ENCODE measurements at places on chromosomes 1 and 21.

DNA sequence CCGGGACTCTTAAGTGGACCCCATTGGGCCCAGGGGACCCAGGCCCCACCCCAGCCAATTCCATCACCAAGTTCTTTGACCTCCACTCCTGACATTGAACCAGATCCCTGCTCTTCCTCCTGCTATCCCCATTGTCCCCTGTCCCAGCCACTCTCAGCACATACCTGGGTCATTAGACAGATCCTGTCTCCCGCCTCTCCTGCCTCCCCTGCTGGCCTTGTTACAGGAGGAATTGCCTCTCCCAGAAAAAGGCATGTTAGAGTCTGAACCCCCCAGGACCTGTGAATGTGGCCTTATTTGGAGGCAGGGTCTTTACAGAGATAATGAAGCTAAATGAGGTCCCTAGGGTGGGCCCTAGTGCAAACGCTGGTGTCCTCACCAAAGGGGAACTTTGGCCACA lies 301.9 kb downstream of the NPHP4 start:
- DNase-seq, result no peak

- DNase-seq, result no peak
Measured at GRCh38 chr1:59477286-59477685, 180.4 kb downstream of the FGGY start.

- no peak for DNase-seq
Measured at GRCh38 chr1:118948351-118948750, 39.8 kb downstream of the TBX15 start.

GRCh38 chr1:5501206-5501930 lies 490.9 kb downstream of the NPHP4 start:
- DNase-seq, result no peak

- no peak for DNase-seq
Measured at GRCh38 chr1:53548031-53548491, 88.9 kb downstream of the DMRTB1 start.

DNA sequence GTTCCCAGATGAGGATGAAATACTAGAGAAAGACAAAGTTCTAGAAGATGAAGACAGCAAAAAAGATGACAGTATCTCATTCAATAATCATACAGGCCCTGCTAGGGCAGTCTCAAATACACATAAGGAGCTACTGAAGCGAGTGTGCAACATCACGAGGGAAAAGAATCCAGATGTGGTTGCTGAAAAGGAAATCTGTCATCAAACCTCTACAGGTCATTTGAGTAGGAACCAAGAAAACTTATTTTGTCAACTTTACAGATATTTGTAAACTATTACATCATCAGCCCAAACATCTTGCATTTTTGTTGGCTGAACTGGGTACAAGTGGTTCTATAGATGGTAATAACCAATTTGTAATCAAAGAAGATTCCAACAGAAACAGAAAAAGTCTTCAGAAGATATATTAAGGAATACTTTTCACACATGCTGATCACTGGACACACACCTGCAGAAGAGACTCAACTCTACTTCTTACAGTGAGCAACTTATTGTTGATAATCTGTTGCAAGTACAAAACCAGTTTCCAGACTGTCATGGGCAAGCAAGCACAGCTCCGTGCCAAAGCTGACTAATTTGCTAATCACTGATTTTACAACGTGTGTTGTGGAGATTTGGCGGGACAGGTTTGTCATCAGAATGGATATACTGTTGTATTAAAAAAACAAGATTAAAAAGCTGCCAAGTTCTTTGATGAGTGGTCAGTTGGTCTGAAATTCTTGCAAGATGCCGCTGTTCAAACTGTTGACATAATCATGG lies 42.1 kb downstream of the TRIM33 start:
- no peak for DNase-seq

Data from lung microvascular endothelial cell (primary cell).